ENCODE measurements at places on chromosomes 3 and 15.

DNA sequence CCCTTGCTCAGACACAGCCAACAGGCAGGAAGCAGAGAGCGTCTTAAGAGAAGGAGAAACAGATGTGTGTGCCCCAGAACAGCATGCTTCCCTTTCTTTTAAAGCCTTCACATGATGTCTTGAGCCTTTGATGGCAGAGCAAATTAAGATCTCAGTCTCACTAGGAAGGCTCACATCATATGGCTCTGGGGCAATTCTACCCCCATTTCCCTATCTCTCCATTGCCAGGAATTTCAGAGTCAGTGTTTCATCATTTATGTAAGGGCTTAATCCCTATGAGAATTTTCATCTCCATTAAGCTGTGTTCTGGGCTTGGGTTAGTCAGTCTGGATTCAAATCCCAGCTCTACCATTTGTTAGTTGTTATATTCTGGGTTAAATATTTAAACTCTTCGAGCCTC is 41.4 kb upstream of the GLCE start:
- no peak for DNase-seq

GRCh38 chr15:44102675-44103254 is 92.3 kb downstream of the FRMD5 start:
- DNase-seq, result no peak

DNA sequence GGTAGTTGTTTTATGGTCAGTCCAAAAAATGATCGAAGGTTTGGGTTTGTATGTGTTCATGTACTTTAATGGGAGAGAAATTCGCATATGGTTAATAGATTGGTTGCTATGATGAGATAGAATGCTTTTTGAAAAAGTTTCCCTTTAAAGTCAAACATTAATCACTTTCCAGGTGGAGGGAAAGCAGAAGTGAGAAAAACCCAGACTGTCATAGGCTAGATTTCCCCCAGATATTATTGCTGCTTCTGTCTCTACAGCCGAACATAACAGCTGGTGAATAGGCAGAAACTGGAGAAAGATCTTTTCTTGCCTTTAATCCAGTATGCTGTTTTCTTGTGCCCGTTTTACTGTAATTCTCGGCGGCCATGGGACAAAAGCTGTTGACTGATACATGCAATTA is 287.6 kb downstream of the SOX2 start:
- no peak for DNase-seq

DNA sequence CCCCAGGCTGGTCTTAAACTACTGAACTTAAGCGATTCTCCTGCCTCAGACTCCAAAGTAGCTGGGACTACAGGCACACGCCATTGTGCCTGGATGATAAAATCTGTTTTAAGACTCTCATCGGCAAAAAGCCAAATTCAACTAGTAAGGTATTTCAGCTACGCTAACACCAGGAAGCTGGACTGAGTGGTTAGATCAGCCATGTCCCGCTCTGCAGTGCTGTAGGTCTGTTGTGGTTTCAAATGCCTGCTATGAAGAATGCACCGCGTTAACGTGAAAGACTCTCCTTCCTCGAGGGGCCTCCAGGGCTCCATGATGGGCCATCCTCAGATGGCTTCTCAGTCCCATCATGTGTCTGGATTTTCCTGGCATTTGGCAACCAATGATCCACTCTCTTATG is 70.2 kb downstream of the PCOLCE2 start:
- no peak for DNase-seq

- DNase-seq, result no peak
These were observed 38.3 kb downstream of the CPN2 start for GRCh38 chr3:194312743-194313281.

GRCh38 chr3:15307580-15307979 is 24.8 kb downstream of the SH3BP5 start:
- no peak for DNase-seq

GRCh38 chr3:114308830-114309229 is 15.0 kb downstream of the TIGIT start:
- DNase-seq, result peak; percentile 25
